ENCODE measurements at places on chromosomes 2 and 18.

GRCh38 chr2:55802067-55802466 lies 108.4 kb upstream of the PNPT1 start:
- DNase-seq = no peak

GRCh38 chr2:118588850-118589249 lies 258.6 kb downstream of the EN1 start:
- no peak for DNase-seq

GRCh38 chr2:98829581-98830270 lies 98.8 kb upstream of the MGAT4A start:
- DNase-seq = no peak

DNA sequence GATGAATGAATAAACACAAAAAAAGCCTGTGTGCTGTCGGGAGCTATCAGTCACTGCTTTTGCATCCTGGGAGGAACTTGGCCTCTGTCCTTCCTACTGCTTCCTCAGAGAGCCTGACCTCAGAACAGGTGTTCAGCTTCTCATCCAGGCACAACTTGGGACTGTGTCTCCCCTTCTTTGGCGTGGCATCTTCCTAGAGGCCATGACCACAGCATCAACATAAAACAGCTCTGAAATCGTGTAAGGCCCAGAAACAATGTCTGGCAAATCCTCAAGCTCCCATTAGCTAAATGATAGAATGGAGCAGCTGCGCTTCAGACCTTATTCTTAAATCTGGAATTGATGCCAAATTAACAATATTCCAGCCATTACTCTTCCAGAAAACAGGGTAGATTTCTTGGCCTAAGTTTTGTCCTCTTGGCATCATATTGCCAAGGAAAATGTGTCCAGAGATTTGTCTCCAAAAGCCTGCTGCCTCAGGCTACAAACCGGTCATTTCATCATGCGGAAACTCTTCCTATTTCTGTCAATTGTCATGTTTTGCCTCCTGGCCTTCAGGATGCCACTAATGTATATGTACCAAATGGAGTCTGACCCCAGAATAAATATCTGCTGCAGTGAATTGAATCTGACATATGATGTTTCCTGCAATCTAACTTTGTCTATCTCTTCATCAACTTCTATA lies 53.2 kb upstream of the RAB27B start:
- no peak for DNase-seq

DNA sequence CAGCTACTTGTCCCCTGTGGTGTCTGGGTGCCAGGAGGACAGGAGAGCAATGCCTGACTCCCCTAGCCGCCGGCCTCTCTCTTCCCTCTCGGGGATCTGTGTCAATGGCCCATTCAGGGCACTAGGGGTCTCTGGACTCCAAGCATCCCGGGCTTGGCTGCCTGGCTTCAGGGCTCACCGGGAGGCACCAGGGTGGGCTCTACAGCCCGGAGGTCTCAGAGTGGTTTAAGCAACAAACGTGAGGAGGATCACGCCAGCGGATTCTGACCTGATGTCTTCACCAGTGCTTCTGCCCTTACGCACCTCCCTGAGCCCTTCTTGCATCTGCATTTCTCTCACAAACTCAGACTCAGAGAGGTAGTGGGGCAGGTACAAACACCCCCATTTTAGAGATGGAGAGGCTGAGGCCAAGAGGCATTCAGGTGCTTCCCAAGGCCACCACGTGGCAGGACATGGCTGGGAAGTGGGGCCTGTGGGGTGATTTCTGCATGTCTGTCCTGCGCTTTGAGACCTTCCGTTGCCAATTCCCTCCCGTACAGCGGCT lies 243.0 kb downstream of the CELF4 start:
- DNase-seq = no peak

- DNase-seq = no peak
Observed at GRCh38 chr2:97868986-97869721, 126.6 kb downstream of the TMEM131 start.

Measured in activated gamma-delta T cell treated with Interleukin-2 at 50 U/mL for 16 hours (primary cell).